ENCODE measurements at places on chromosomes 2 and 18.

DNA sequence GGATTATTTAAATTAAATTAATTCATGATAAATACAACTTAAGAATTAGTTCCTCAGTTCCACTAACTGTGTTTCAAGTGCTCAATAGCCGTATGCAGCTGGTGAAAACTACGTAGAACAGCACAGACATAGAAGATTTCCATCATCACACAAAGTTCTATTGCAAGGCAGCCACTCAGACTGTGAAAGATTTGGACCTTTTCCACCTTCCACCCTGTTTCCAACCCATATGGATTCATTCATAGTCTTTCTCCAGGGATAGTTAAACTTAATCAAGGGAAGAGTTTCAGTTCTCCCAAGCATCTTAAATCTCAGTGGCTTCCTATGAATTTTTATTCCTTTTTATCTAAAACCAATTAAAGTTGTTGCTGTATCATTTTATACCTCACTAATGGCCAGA is 2030.8 kb downstream of the SUCLG1 start:
- DNase-seq = no peak

DNA sequence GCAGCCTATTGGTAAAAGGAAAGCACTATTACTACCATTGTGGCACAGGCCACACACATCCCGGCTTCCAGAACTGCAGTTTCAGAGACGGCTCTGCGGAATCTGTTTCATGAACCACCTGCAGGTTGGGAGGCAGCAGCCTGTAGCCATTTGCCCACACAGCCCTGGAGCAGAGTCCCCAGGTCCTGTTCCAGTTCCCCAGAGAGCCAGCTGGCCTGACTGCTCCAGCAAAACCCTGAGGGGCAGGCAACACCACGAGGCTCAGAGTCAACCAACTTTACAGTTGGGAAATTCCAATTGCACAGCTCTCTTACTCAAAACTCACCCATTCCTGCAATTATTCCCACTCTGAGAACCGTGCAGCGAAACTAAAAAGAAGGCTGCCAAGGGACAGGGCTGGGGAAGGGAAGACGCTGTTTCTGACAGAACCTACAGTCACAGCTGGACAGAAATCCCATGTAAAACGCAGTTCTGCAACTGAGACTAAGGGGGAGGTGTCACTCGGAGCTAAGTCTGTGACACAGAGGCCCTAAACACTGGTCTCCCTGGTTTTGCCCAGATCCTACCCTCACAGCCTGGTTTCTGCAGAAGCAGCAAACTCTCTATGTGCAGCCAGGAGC is 219.4 kb downstream of the TMEM163 start:
- no peak for DNase-seq

DNA sequence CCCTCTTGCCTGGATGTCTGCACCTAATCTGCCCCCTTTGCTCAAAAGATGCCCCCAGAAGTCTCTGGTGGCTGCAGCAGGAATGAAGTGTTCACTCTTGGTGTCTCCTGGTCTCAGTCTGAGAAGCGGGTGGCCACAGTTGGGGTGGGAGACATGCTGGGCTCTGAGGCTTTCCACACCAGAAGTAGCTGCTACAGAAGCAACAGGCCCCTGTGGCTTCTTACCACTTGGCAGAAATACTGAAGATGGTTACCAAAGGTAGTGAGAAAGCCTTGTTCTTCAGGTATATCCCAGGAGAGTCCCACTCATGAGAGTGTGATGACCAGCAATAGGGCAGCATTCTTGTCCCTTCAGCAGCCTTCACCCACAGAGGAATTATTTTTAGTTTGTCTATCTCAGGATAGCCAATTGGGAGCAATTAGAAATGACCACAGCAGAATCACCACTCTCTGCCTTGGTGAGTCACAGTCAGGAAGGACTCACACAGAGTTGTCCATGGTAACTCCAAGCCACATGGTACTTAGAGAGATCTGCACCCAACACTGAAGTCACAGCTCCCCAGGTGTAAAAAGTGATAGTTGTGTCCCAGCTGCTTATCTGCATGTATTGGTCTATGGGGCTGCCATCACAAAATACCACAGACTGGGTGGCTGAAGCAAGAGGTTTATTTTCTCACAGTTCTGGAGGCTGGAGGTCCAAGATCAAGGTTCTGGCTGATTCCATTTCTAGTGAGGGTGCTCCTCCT is 169.8 kb upstream of the ID2 start:
- DNase-seq = no peak

- DNase-seq = no peak
Observed at GRCh38 chr2:173355866-173356508, 1.3 kb downstream of the CDCA7 start.

DNA sequence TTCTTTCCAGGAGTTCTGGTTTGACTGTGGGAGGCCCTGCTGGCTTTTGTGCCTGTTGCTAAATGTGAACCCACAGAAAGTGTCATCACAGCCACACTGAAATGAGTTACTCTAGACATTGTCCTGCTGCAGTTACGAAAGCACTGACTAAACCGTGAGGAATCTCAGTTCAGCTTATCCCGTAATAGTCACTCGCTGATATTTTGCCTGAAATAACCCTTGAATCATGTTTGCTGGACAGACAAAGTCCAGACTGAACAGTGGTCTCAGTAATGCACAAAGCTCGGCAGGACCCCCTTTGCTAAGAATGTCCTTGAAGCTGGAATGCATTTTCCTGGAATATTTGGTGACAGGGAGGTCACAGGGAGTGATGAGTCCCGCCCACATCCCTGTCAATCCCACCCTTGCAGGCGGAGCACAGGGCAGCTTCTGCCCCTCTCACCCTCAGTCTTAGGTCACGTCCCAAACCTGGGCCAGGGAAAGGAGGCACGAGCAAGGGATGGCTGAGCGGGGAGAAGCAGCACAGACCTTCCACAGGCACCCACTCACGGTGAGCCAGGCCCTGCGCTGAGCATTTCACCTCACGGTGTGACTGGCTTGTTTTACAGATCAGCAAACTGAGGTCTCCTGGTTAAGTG is 53.4 kb downstream of the ADI1 start:
- no peak for DNase-seq

GRCh38 chr2:30641765-30642345 is 165.4 kb downstream of the CAPN13 start:
- no peak for DNase-seq

DNA sequence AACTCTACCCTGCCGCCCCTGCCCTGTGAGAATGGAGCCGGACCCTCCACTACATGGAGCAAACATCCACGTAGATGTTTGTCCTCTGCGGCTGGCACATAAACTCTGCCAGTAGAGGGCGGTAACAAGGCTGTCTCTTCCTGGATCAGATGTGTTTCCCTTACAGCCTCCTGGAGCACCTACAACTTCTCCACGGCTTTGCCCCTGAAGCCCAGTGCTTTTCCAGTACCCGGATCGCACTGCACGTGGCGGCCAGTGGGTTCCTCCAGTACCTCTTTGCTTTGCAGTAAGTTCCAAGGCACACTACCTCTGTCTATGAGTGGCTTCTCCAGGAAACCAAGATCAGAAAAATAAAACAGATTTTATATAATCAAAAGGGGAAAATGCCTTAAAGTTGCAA is 651.3 kb downstream of the DCDC2C start:
- no peak for DNase-seq

DNA sequence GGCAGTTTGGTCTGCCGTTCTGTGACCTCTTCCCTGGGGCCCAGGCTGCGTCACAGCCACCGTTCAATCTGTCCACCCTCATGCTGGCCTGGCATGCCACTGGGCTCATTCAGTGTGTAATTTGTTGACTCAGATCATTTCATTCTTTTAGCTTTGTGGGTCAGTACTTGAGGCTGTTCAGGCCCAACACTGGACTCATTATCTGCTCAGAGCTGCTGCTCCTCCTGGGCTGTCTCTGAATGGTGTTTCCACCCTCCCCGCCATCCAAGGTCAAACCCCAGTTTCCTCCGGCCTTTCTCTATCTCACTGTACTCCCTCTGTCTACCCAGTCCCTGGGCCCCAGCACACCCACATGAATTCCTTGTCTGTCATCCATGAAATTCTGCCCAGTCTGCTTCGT is 152.4 kb upstream of the NCK2 start:
- DNase-seq = no peak

DNA sequence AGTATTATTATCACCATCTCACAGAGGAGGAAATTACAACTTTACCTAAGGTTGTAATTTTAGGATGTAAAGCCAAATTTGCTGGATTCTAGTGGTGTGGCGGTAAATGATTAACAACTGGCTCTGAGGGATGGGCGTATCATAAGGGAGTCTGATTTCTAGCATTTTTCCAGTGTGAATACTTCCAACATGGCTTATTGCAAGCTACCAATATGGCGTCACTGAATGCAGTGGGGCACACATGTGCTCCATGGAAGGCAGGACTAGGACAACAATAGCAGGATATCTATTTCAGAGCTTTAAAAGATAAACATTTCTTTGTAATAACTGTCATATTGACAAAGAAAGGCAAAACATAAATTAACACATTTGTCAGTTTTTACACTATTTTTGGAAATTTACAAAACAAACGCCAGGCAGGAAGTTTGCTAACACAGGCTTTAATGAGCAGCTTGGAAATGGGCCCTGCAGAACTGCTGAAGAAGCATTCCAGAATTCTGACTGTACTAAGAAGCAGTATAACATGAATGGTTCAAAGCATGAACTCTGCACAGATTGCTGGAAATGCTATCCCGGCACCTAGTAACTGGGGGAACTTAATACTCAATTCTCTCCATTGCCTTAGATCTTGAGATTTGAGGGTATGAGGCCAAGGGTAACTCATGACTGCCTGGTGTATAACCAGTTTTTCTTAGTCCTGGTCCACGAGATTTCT is 439.3 kb upstream of the MAP2 start:
- DNase-seq = no peak

DNA sequence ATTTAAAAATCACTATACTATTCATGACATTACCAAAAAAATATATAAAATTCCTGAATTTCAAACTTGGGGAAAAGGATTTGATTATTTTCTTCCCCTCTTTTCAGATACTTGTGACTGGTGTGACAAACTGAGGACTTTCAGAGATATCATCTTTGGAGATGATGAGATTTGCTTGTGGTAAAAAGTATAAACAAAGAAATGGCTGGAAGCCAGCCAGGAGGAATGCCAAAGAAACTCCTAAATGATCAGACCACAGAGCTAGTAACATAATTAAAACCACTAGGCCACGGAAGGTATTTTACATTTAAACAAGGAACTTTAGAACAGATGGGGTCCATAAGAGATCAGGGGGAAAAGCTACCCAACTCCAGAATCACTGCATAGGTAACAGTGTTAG is 58.7 kb downstream of the PIGN start:
- DNase-seq = no peak

GRCh38 chr2:217412721-217413120 is 552.9 kb upstream of the TNP1 start:
- DNase-seq = no peak

- no peak for DNase-seq
Observed at GRCh38 chr2:228827056-228827700, 443.9 kb downstream of the PID1 start.

GRCh38 chr2:41750829-41751228 is 297.0 kb upstream of the PKDCC start:
- no peak for DNase-seq

DNA sequence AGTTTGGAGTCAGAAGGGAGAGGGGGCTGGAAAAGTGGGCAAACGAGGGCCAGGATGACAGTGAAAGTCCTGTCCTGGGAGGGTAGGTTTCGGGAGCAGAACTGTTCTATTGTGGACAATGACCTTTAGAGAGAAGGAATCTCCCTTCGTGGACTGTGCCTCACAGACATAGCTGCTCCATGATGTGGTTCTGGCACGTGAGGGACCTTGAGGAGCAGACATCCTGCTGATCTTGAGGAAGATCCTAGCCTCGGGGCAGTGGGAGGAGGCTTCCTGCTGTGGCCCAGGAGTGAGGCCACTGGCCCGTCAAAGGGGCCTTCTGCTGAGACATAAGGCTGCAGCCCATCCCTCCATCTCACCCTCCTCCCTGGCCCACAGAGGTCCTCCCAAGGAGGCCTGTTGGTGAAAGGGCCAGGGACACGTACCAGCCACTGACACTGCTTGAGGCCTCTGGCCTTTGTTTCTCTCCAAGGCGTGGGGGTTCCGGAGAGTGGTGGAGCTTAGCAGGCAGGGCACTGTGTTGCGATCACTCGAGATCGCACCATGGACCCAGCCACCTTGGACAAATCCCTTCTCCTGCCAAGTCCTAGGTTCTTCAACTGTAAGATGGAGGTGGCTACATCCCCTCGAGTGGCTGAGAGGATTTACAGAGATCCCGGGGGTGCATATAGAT is 167.2 kb downstream of the CELF4 start:
- no peak for DNase-seq

GRCh38 chr2:157890969-157891642 is 15.0 kb upstream of the ACVR1 start:
- DNase-seq = no peak

GRCh38 chr18:11728249-11728648 is 39.2 kb downstream of the GNAL start:
- DNase-seq = no peak

DNA sequence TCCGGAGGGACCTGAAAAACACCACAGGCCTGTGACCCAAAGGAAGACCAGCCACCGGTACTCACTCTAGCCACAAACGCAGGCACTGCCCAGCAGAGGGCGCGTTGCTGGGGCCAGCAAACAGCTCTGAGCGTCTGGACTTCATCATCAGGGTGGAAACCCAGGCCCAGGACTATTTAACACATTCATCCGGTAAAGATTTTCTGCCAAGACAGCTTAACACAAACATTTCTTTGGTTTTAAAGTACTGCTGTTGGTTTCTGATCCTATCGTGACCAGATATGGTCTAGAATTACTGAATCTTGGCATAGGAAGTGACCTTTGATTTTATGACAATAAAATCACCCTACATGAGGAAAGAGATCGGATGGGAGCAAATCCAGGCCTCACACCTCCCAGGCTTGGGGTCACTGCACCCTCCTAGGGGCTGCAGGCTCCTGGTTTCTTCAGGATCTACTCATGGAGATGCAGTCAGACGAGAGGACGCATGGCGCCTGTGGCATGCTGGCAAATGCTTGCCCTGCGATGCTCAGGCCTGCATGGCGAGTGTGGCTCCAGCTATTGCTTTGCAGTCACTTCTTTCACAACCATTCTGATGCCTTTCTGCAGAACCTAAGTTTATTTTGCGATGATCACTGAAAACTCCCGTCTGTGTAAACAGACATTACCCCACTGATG is 130.4 kb downstream of the COL4A4 start:
- no peak for DNase-seq

- no peak for DNase-seq
Observed at GRCh38 chr2:48753228-48753627, 2.3 kb downstream of the LHCGR start.

DNA sequence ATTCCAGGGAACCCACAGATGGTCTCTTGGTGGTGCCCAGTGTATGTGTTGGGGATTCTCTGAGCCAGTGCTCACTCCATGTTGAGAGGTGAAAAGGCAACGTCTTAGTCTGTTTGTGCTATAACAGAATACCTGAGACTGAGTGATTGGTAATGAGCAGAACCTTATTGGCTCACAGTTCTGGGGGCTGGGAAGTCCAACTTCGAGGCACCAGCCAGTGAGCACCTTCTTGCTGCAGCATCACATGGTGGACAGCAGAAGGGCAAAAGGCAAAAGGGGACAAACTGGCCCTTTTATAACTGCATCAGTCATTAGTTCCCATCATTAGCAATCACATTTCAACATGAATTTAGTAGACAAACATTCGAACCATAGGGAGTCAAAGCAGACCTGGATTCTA is 81.0 kb upstream of the SP3 start:
- no peak for DNase-seq
